Testis (tissue), 5 donors: ENCODE measurements at places on chromosomes 6 and 20.
A peak's percentile ranks its signal among the peaks of the same experiment; 100 is the strongest.

DNA sequence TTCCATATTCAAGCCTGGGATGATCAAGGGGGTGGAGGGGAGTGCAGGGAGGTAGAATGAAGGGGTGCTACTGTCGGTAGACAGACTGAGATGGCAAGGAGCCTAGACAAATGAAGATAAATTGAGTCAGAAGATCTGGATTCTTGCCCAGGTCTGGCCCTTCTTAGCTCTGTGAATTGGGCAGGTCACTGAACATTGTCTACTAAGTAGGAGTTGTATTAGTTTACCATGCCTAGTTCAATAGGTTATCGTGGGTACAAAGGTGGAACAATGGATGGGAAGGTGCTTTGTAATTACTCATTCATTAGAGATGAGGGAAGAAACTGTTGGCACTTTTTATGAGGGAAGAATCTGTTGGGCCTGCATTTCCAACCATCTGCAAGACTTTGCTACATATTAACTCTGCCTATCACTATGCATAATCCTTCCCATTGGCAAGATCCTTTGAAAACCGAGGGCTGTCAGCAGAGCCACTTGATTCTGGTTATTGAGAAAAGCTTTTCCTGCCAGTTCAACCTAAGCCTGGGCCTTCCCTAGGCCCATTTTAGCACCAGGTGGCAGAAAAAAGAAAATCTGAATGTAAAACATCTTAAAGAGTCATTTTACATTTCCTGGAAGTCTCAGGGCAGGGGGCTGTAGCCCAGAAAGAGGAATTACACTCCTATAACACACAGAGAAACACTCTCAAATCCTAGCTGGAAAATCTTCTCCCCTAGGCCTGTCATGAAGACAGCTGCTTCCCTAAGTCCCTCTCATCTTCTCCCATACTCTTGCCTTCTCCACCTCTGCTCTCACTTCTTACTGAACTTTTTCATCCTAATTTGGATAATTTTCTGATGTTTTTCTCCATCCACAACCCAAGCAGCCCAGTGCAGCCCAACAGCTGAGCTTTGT, 103.5 kb downstream of the CD24 start:
- no peak for DNase-seq
- H3K27ac ChIP-seq, result no peak overlapping the region
- no peaks in the 10 kb centered on the region for H3K4me1 ChIP-seq
- H3K27me3 ChIP-seq, result no peaks in the 10 kb centered on the region

DNA sequence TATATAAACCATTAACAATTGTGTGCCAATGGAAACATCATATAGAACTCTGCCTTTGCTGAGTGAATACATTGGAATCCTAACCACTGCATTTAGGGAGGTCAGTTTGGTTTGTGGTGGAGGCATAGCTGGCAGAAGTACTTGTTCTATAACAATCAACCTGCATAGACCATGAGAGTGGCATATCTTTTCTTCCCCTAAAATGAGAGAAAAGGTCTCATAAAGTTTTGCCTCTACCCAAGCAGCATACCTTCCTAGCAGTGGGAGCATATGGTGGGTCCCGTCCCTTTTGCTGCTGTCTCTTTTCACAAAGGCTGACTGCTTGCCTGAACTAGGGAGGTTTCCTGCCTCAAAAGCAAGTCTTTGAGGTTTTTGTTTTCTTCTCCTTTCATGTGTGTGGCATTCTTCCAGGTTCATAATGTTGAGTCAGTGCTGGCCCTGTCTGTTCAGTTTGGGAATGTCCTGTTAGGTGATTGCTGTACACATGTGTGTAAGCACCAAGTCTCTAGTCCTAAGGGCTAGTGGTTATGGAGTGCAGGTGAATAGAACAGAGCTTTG, 61.2 kb upstream of the SUPT3H start:
- no peak for DNase-seq
- H3K4me1 ChIP-seq, result peaks cover 4% of the 10 kb centered on the region
- H3K27ac ChIP-seq, result no peak overlapping the region
- H3K27me3 ChIP-seq, result no peaks in the 10 kb centered on the region
- H3K4me3 ChIP-seq, result no peak overlapping the region
- no peaks in the 10 kb centered on the region for H3K36me3 ChIP-seq

DNA sequence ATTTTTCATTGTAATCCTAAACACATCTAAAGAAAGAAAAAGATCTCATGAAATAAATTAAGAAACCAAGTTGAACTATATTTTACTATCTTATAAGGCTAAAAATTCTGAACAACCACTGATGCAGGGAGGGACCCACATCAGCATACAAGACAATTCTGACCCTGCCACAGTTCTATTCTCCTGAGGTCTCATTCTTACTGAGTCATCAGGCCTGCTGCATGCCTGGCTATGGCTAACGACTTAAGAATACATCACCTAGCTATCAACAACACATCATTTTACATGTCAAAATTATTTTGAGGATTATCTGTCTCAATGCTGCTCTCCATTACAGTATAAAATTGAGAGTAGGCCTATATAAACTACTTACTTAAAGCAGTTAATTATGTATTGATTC, 52.9 kb downstream of the FBXL4 start:
- no peak overlapping the region for H3K27ac ChIP-seq
- no peaks in the 10 kb centered on the region for H3K4me1 ChIP-seq
- H3K27me3 ChIP-seq, result no peaks in the 10 kb centered on the region
- H3K36me3 ChIP-seq, result no peaks in the 10 kb centered on the region

DNA sequence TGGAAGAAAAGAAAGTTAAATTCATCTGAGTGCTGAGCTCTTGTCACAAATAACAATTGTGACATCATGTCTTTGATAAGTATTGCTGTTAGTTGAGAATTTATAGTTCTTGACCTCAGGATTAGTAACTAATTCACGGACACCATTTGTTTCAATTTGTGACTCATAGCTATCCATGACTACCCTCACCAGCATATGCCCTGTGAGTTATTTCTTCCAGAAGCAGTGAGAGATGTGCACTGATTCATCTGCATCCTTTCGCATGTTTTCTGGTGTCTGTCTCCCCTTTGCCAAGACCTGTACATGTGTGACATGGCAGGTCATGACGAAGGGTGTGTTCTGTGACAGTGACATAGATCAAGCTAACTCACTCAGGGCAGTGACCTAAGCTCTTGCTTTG, 86.9 kb downstream of the SOBP start:
- H3K27me3 ChIP-seq, result no peaks in the 10 kb centered on the region
- H3K4me1 ChIP-seq, result no peaks in the 10 kb centered on the region
- DNase-seq, result no peak
- no peak overlapping the region for H3K4me3 ChIP-seq
- H3K27ac ChIP-seq, result no peak overlapping the region

DNA sequence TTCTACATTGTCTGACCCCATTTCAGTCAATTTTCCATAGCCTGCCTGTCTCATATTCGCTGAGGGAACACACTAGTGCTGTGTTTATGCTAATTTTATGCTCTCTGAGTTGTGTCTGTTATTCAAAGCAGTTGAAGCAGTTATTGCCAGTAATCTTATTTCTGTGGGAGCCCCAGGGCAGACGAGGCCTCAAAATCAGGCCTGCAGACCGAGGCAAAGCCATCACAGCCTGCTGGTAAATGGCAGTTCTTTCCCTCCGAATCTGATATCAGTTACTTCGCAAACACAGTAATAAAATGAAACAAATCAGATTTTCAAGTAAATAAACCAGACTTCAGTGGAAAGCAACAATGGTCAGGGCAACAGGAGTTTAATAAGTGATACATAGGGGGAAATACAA, 508.4 kb downstream of the PKHD1 start:
- no peak overlapping the region for H3K27ac ChIP-seq
- H3K27me3 ChIP-seq, result no peaks in the 10 kb centered on the region

- H3K27me3 ChIP-seq, result no peaks in the 10 kb centered on the region
- DNase-seq, result peak; percentile 69
- peak overlapping the region; percentile 97 for H3K27ac ChIP-seq
Observed at GRCh38 chr6:159788753-159789376, 537 bp downstream of the TCP1 start.

- H3K27ac ChIP-seq, result no peak overlapping the region
- H3K4me1 ChIP-seq, result no peaks in the 10 kb centered on the region
- H3K27me3 ChIP-seq, result no peaks in the 10 kb centered on the region
- H3K36me3 ChIP-seq, result no peaks in the 10 kb centered on the region
- no peak for DNase-seq
- H3K4me3 ChIP-seq, result no peak overlapping the region
Observed at GRCh38 chr6:31031095-31031494, 20.8 kb downstream of the MUC22 start.

- no peak for DNase-seq
- no peak overlapping the region for H3K27ac ChIP-seq
- no peaks in the 10 kb centered on the region for H3K36me3 ChIP-seq
Observed at GRCh38 chr6:12026120-12026519, 14.0 kb downstream of the HIVEP1 start.

DNA sequence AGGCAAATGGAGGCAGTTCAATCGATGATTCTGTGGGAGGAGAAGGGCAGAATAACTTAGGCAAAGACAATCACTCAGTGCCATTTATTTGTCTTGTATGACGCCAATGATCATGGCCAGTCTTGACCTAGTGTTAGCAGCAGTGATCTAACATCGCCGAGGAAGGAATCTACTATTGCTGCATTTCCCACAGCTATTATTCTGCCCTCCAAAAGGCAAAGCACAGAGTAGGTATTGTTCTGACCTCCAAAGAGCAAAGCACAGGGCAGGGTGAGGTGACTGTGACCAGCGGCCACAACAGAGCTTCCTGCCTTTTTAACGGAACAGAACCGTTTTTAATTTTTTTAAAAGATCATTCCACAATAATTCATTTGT, 235.9 kb downstream of the CDH4 start:
- no peak overlapping the region for H3K27ac ChIP-seq
- no peak overlapping the region for H3K4me3 ChIP-seq
- DNase-seq, result no peak
- H3K4me1 ChIP-seq, result no peaks in the 10 kb centered on the region
- H3K27me3 ChIP-seq, result no peaks in the 10 kb centered on the region

DNA sequence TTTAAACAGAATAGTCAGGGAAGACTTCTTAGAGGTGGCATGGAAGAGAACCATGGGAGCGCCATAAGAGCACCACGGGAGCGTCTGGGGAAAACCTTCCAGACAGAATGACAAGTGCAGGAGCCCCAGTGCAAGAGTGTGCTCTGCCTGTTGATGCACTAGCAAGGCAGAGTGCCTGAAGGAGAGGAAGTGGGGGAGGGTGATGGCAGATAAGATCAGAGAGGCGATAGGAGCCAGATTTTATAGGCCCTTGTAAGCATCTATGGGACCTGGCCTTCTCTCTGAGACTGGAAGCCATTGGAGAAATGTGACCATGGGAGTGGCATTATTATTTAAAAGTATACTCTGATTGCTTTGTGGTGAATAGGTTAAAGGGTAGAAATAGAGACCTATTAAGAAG, 13.1 kb downstream of the FUCA2 start:
- DNase-seq, result no peak
- no peaks in the 10 kb centered on the region for H3K4me1 ChIP-seq
- no peaks in the 10 kb centered on the region for H3K36me3 ChIP-seq
- H3K27me3 ChIP-seq, result no peaks in the 10 kb centered on the region
- H3K27ac ChIP-seq, result no peak overlapping the region
- H3K4me3 ChIP-seq, result no peak overlapping the region

GRCh38 chr20:35575958-35576357, 34.1 kb downstream of the ERGIC3 start:
- no peaks in the 10 kb centered on the region for H3K36me3 ChIP-seq
- H3K27me3 ChIP-seq, result no peaks in the 10 kb centered on the region
- H3K4me3 ChIP-seq, result no peak overlapping the region
- no peak overlapping the region for H3K27ac ChIP-seq
- no peaks in the 10 kb centered on the region for H3K4me1 ChIP-seq

GRCh38 chr6:132063738-132064137, 112.6 kb upstream of the CCN2 start:
- H3K36me3 ChIP-seq, result no peaks in the 10 kb centered on the region
- H3K27ac ChIP-seq, result peak overlapping the region; percentile 64
- no peaks in the 10 kb centered on the region for H3K27me3 ChIP-seq
- no peak for DNase-seq
- H3K4me1 ChIP-seq, result peaks cover 21% of the 10 kb centered on the region
- H3K4me3 ChIP-seq, result no peak overlapping the region

GRCh38 chr20:58579069-58579818, 64.0 kb upstream of the APCDD1L start:
- no peak overlapping the region for H3K27ac ChIP-seq
- no peaks in the 10 kb centered on the region for H3K4me1 ChIP-seq
- DNase-seq, result no peak

GRCh38 chr6:124524491-124525200, 437.6 kb upstream of the RNF217 start:
- no peaks in the 10 kb centered on the region for H3K36me3 ChIP-seq
- H3K27ac ChIP-seq, result no peak overlapping the region
- H3K4me1 ChIP-seq, result no peaks in the 10 kb centered on the region
- H3K27me3 ChIP-seq, result no peaks in the 10 kb centered on the region

DNA sequence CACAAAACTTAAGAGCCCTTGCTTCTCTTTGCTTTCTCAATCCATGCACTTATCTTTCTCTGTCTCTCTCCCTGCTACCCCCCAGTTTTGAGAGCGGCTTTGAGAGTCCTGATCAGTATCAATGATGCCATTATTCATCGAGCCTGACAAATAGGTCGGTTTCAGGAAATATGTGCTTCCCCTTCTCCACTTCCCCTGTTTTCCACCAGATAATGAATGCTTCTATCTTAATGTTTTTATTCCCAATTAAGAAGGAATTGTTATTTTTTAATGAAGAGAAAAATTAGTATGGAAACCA, 117.7 kb downstream of the KIF13A start:
- no peaks in the 10 kb centered on the region for H3K27me3 ChIP-seq
- no peak overlapping the region for H3K27ac ChIP-seq
- no peak for DNase-seq
- H3K4me1 ChIP-seq, result peaks cover 5% of the 10 kb centered on the region

GRCh38 chr6:135383766-135384165, 113.8 kb downstream of the AHI1 start:
- no peaks in the 10 kb centered on the region for H3K27me3 ChIP-seq
- no peaks in the 10 kb centered on the region for H3K36me3 ChIP-seq
- DNase-seq, result no peak
- no peaks in the 10 kb centered on the region for H3K4me1 ChIP-seq
- H3K4me3 ChIP-seq, result no peak overlapping the region

- no peaks in the 10 kb centered on the region for H3K27me3 ChIP-seq
- no peaks in the 10 kb centered on the region for H3K36me3 ChIP-seq
- DNase-seq, result no peak
- H3K27ac ChIP-seq, result peak overlapping the region; percentile 89
- H3K4me1 ChIP-seq, result peaks cover 49% of the 10 kb centered on the region
- peak overlapping the region; percentile 50 for H3K4me3 ChIP-seq
Observed at GRCh38 chr6:33316603-33317418, 733 bp downstream of the ZBTB22 start.

DNA sequence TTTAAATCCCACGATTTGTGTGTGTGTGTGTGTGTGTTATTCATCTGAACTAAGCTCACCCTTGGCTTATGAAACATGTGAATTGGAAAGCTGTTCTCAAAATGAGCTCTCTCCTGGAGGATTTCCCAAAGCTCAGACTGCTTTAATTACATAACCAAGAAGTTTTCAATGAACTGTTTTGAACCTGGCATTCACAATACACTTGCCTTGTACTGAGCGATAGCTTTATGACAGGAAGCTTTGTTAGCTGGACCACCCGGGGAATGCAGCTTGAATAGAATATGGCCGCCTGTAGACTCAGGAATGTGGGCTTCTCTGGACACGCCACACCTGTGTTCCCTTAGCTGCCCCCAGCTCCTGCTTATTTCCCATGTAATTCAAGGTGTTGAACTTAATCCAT, 71.4 kb upstream of the PREP start:
- no peaks in the 10 kb centered on the region for H3K27me3 ChIP-seq
- no peaks in the 10 kb centered on the region for H3K4me1 ChIP-seq
- no peak for DNase-seq
- H3K36me3 ChIP-seq, result no peaks in the 10 kb centered on the region
